Stimulated activated CD8-positive, alpha-beta memory T cell treated with anti-CD3 and anti-CD28 coated beads, Interleukin-4, amount 100 ng/mL, for 4 hours (primary cell): ENCODE measurements at places on chromosomes 11 and 22.

- no peak for DNase-seq
These were observed 46.3 kb downstream of the ANO1 start for GRCh38 chr11:70124321-70125000.

- DNase-seq = no peak
These were observed 2.5 kb downstream of the TMEM184B start for GRCh38 chr22:38270091-38270992.

GRCh38 chr22:42287174-42287890 is 16.9 kb upstream of the TCF20 start:
- no peak for DNase-seq

DNA sequence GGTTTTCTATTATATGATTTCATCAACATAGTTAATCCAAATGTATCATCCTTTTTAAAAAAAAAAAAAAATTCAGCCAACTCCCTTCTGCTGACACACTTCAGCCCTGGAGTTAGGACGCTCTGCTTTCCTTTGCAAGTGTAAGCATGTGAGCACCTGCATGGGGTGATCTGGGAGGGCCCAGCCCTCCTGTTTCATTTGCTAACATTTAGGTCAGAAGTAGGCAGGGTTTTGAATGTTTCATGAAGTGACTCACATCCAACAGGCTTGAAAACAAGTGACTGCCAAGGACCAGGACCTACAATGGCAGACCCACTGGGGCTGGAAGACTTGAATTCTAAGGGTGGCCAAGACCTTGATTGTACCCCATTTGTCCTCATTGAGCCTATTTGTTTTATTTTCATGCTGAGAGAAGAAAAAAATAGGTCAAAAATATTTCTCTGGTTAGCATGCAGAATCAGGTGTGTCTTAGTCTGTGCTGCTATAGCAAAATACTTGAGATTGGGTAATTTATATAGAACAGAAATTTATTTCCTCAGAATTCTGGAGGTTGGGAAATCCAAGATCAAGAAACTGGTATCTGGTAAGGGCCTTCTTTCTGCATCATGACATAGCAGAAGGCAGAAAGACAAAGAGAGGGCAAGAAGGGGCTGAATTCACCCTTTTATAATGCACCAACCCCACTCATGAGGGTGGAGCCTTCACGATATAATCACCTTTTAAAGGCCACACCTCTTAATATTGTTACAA is 137.6 kb downstream of the CD44 start:
- DNase-seq = no peak
